ENCODE measurements at places on chromosomes 5 and 9.
A peak's percentile ranks its signal among the peaks of the same experiment; 100 is the strongest.

- DNase-seq = no peak
Measured at GRCh38 chr9:113393281-113393680, 7.8 kb downstream of the ALAD start.

GRCh38 chr9:113945784-113946183, 69.7 kb downstream of the ZNF618 start:
- DNase-seq = no peak

GRCh38 chr9:107386396-107386795, 103.2 kb downstream of the KLF4 start:
- DNase-seq = no peak

- DNase-seq = no peak
Measured at GRCh38 chr5:76379316-76379715, 23.8 kb upstream of the IQGAP2 start.

DNA sequence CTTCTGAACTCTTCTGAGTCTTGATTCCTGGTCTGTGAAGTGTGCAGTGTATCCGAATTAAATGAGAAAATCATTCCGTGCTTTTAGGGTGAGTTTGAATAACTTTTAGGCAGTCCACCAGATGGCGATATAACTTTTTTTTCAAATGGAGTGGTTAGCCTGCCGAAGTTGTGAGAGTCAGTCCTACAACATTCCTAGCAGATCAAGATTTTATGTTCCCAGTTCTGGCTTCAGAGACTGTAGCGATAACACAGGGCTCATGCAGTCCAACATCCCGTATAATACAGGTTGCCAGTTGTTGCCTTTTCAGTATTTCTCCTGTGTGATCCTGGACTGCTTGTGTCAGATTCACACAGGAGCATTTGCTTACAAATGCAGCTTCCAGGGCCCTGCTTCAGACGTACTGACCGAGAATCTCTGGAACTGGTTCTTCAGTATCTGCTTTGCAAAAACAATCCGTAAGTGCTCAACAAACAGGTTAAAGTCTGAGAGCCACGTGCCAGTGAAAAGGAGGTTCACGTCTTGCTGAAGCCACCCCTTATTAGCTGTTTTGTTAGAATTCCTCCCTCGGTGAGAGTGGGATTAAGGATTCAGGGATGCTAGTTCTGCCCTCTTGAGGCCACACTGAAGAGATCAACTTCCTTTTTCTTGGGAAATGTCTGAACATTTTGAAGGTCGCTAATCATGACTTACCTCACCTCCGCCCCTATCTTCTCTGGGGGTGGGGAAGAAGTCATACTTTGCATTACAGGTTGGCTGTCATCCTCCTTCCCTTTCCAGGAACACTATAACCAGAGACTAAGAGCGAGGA, 22.8 kb downstream of the SMIM3 start:
- no peak for DNase-seq

DNA sequence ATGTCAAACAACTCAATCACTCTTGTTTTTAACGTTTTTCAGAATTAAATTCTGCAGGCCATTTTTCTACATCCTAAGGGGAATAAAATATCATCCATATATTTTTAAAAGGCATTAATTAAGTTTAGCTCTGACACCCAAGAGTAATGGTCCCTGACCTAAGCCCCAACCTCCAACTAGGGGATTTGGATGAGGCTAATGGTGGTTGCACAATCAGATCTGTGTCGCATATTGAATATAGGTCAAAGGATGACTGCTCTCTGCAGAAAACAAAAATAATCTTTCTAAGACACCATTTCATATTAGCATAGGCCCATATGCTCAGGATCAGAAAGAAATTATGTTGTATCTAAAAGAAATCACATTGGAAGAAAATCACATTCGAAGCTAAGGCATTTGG, 20.7 kb downstream of the CDH6 start:
- no peak for DNase-seq

- DNase-seq = no peak
Measured at GRCh38 chr9:127895811-127896210, 3.6 kb downstream of the ST6GALNAC6 start.

- DNase-seq = no peak
Measured at GRCh38 chr5:172920447-172920849, 38.8 kb upstream of the RPL26L1 start.

GRCh38 chr5:402615-403359, 40.2 kb upstream of the EXOC3 start:
- DNase-seq = no peak

DNA sequence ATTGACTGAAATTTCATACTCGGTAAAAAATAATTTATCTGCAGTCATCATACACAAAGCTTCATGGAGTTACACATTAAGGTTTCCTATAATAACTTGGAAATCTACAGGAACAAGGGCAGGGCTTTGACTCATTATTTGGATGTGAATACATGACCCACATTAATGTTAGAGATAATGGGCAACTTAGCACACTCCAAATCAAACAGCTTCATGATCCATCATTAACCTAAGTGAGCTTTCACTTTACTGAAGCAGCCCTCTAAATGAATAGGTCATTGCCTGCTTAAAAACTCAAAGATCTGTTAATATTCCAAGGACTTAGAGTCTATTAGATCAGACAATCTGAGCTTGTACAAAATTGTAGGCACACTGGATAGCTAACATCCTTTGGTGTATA, 9.0 kb downstream of the CDH12 start:
- no peak for DNase-seq

DNA sequence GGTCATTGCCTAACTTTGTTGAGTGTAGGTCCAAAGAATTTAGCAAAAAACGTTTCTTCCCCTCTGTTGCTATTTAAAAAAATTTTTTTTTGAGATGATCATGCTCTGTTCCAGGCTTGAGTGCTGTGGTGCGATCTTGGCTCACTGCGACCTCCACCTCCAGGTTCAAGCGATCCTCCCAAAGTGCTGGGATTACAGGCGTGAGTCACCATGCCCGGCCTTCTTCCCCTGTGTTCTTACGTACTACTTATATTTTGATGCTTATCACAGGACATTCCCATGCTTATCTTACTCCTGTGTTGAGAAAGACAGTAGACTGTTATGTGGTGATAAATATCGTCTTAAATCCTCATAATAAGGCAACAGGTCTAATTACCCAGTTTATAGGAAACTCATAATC, 2.5 kb downstream of the ACER2 start:
- DNase-seq = no peak

GRCh38 chr9:107647141-107647540, 157.6 kb upstream of the KLF4 start:
- no peak for DNase-seq

GRCh38 chr5:151864061-151864748, 60.4 kb downstream of the GLRA1 start:
- no peak for DNase-seq

DNA sequence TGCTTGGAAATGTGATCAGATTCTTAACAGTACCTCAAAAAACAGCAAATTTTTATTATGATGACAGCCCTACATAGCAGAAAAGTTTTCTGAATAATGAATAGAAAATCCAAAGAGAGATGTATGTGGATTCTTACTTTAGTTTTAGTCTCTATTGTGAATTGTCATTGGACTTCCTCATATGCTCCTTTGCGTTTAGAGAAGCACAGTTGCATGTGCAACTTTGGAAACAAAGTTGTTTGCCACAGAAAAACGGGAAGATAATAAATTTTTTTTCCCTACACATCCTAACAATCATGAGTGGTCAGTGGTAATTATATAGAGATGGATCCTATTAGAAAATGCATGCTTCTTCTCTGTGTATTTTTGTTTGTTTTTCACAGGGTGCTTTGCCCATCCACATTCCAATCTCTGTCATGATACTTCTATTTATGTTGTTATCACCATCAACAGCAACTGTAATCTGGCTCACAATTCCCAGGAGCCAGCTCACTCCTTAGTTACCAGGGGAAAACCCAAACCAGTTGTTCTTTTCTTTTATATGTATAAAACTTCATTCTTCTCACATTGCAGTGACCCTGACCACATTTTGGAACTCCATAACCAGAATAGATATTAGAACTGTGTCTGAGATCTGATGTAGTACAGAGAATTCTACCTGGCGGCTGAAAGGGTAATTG, 118.7 kb downstream of the NDUFS4 start:
- no peak for DNase-seq

DNA sequence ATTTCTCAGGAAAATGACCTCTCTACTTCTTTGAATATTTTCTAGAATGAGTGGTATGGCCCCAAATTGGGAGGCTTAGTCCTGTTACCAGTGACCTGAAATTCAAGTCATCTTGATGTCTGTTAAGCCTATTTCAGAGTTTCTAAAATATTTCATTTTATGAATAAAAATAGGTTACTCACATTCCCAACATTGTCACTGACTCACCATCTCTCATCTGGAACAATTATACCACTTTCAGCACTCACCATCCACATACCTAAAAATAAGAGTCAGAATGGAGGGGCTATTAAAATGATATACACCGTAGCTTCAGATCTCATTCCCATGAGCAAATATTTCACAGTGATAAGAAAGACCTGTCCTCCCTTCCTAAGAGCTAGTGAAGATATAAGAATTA, 71.8 kb downstream of the KIAA1958 start:
- no peak for DNase-seq

GRCh38 chr5:165630261-165630778, 2124.9 kb downstream of the MAT2B start:
- no peak for DNase-seq

DNA sequence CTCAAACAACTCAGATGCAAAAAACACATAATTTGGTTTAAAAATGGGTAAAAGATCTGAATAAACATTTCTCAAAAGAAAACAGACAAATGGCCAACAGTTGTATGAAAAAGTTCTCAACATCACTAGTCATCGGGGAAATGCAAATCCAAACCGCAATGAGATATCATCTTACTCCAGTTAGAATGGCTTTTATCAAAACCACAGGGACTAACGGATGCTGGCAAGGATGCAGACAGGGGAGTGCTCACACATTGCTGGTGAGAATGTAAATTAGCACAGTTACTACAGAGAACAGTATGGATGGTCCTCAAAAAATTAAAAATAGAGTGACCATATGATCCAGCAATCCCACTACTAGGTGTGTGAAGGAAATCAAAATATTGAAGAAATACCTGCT, 589.1 kb upstream of the ADAMTS16 start:
- no peak for DNase-seq

- DNase-seq = no peak
Measured at GRCh38 chr5:140131967-140132409, 6.3 kb downstream of the IGIP start.

DNA sequence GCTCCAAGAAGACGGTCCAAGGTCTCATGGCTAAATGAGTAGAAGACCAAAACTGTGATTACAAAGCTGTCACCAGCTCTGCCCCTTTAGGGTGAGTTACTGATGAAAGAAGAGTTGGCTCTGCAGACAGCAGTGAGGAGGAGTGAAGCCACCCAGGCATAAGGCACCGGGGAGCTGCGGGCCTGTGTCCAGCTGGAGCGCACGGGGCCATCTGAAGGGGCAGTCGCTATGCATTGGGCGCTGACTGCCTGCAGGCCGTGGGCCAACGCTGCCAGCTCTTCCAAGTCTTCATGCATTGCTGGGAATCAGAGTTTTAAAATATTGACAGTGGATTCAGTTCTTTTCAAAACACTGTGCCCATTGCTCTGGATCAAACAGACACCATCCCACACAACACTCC, 70.3 kb downstream of the DAPK1 start:
- DNase-seq = no peak

GRCh38 chr5:178785999-178786398, 55.5 kb upstream of the ZNF354A start:
- no peak for DNase-seq

DNA sequence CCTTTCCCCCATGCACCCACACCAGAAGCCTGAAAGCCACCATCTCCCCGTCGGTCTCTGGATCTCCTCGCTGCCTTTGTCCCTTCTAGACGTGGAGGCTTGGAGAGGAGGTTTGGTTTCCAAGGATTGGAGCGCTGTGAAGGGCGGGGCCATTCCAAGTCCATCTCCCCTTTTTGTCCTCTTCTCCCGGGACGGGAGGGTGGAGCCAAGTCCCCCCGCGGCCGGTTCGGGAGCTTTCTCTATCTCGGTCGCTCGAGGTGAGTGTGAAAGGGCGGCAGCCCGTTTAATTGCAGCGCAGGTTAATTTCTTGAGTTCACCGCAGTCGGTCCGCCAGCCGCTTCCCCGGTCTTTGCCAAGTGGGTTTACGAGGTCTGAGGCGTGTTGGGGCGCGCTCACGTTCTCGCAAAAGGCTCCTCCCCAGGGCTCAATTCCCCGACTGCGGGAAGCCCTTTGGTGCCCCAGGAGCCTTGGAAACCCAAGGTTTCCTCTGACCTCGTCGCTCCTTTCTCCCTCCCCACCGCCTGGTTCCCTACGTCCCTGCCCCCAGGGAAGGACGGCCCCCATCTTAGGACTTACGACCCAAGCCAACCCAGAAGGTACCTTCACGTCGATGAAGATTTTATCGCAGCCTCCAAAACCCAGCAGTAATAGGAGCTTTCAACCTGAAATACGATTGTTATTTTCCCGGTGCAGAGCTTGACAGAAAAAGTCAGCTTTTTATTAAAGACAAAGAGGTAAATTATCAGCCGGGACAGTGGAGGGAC, 2.8 kb upstream of the ZNF462 start:
- no peak for DNase-seq

DNA sequence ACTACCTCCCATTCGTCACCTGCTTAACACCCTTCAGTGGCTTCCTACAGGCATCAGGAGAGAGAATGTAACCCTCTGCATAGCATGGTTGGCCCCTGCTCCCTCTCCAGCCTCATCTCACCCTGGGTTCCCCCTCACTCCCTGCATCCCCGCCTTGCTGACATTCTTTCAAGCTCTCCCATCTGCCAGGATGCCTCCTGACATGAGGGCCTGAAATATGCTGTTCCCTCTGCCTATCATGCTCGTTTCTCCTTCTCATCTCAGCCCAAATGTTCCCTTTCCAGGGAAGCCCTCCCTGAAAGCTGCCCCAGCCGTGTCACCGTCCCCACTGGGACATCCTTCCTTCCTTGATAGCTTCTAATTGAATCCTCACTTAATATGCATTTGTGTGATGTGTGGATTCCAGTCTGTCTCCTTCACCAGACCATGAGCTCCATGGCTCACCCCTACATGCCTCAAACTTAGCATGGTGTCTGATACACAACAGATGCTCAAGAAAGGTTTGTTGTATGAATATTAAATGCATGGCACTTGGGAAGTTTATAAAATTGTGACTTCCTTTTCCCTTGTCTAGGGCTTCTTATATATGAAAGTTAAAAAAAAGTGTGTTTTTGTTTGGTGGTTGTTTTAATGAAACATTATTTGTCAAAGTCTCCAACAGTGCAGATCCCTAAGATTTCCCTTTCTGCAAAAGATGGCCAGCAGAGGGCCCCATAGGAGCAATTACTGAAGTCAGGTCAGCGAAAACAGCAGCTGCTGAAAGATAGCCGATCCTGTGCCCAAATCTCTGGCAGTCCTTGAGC, 7.3 kb upstream of the C5orf58 start:
- DNase-seq = peak; percentile 58

GRCh38 chr5:86112249-86112648, 505.5 kb upstream of the COX7C start:
- no peak for DNase-seq

- DNase-seq = no peak
Measured at GRCh38 chr5:159768243-159768642, 148.0 kb upstream of the ADRA1B start.

Measured in stimulated activated CD4-positive, alpha-beta T cell treated with anti-CD3 and anti-CD28 coated beads, Interleukin-1b, Interleukin-23, amount 100 ng/mL, for 1 hour (primary cell).